Muscle of leg (tissue), 16 donors: ENCODE measurements at places on chromosomes 7 and 10. TPM values are rescaled to one million over a fixed set of nuclear protein-coding genes. Genes with fewer than 3 reads are reported as not detected.

The TMEM270 gene
- total RNA-seq: not detected

The OR2A2 gene
- not detected for total RNA-seq

The GPR85 gene
- 1.2 TPM for total RNA-seq

The CYP3A7 gene
- total RNA-seq: 0.58 TPM

The GIMAP7 gene
- 5.9 TPM for total RNA-seq

The MMD2 gene
- not detected for total RNA-seq

The TAS2R4 gene
- total RNA-seq: 1.5 TPM

The GOLGA7B gene
- total RNA-seq: 0.04 TPM

The ZNF503 gene
- 3.6 TPM for total RNA-seq

The OR6B1 gene
- not detected for total RNA-seq

The RET gene
- total RNA-seq: 1.2 TPM
